CD4-positive, alpha-beta T cell treated with Interleukin-2 at 100 ng/mL for 4 hours (primary cell): ENCODE measurements at places on chromosomes 4 and X.

- no peak for DNase-seq
Measured at GRCh38 chr4:52510939-52511565, 148.0 kb downstream of the USP46 start.

GRCh38 chr4:52106191-52106590 is 55.1 kb downstream of the SPATA18 start:
- DNase-seq: no peak

DNA sequence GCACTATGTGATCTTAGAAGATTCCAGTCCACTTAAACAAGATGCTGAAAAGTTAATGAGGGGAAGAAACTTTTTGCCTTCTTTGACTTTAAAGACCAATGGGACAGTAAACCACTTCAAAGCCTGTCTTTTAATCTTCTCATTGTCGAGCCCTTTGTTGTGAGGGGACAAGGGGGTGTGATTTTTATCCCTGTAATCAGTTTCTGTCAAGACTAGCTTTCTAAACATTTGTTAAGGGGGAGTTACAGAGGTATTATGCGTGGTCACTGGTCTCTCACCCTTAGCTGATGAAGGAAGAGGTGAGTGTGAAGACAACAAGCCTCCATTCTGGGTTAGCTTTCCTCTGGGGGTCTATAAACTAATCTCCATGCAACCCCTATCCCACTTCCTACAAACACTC is 409.3 kb downstream of the ARHGAP24 start:
- DNase-seq: no peak

DNA sequence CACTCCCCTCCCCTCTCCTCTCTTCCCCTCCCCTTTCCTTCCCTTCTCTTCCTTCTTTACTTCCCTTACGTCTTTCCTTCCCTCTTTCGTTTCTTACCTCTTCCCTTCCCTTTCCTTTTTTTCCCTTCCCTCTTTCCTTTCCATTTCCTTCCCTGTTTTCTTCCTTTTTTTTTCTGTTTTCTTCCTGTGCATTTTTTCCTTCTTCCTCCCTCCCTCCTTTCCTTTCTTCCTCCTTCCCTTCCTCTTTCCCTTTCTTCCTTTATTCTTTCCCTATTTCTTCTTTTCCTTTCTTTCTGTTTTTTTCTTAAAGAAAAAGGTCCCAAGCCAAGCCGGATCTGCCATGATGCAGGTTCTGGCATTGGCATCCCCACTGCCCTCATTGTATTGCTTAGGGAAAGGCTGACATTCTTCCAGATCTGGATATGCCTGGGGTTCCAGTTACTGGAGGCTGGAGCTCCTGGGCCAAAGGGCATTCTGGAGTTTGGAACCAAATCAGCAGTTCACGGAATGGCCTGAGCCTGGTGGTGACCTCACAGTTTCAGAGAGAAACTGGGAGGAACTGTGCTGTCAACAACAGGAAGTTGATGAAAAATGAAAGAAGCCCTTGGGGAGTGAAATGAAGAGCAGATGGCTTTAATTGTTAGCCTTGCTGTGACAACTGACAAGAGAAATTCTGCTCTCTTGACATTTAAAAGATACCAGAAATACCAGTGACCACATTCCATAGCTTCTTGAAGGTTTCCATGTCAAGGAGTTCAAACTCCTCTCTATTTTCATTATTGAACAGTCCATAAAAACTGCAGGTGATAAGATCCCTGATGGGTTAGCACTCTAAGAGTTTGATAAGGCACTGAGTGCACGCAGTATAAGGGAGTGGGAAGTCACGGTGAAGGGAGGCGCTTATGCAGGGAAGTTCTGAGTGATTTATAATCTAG is 622.1 kb downstream of the SPRY1 start:
- peak; percentile 1 for DNase-seq

DNA sequence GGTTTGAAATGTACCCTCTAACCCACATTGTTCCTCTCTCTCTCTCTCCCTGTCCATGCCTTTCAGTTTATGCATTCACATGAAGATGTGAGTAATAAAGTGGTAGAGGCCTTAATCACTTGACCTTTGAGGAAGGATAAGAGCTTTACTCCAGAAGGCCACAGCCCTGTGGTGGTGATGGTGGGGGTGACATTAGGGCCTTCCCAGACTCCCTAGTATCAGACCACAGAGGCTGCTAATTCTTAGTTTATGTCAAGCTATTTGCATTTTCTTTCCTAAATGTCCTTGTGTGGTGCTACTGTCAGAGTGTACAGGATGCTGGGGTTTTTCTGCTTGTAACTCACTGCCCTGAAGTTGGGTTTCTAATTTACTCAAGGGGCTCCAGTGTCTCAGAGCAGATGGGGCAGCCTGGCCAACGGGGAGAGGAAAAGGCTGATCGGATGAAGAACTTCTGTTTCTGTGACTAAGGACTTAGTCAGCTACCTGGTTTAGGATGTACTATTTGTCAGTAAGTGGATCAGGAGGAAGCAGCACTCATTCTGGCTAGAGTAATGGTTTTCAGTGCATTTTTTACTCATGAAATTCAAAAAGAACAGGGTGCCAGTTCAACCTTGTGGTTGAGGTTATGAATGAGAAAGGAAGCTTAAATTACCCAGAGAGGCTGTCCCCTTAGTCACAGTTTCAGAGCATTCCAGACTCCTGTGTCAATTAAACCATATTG is 509.6 kb upstream of the DIPK2B start:
- peak; percentile 11 for DNase-seq

DNA sequence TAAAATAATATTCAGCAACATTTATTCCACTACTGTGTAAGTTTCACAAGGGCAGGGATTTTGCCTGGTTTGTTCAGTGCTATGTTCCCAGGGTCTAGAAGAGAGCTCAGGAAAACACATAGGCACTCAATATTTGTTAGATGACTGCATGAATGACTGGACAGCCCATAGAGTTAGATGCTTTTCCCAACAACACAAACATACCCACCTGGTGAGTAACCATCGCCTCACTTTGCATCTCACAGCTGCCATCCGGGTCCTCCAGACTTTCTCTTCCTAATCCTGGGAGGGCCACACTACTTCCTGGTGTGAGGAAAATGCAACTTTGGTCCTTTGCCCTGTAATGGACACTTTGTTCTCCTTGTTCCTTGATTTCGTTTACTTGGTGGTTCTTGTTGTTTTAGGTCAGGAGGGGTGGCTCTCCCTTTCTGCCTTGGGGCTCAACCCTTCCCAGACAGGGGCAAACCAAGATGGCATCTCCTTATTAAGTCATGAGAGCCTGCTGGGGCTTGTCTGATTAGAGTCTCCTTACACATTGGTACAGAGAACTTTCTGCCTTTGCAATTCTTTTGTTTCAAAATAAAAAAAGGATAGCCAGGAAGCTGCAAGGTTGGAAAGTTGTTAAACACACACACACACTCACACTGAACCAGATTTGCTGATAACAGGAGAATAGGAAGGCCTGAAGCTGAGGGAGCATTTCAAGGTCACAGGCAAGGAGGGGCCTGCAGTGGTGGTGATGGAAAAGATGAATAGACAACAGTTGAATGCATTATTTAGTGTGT is 190.6 kb downstream of the MID1IP1 start:
- DNase-seq: no peak
